ENCODE measurements at places on chromosomes 12 and 14.

GRCh38 chr14:92122351-92122677 lies 545 bp downstream of the CPSF2 start:
- peaks cover 28% of the 10 kb centered on the region for H3K4me1 ChIP-seq
- peaks cover 4% of the 10 kb centered on the region for H3K36me3 ChIP-seq
- peak overlapping the region; percentile 98 for H3K27ac ChIP-seq
- no peak for DNase-seq
- H3K27me3 ChIP-seq, result no peaks in the 10 kb centered on the region

- peak overlapping the region; percentile 36 for H3K27ac ChIP-seq
- H3K4me3 ChIP-seq, result no peak overlapping the region
- peak; percentile 63 for DNase-seq
- H3K4me1 ChIP-seq, result peaks cover 46% of the 10 kb centered on the region
Observed at GRCh38 chr14:64510825-64511671, 6.5 kb downstream of the ZBTB1 start.

GRCh38 chr12:21337959-21338744 lies 3.4 kb upstream of the SLCO1A2 start:
- H3K36me3 ChIP-seq, result no peaks in the 10 kb centered on the region
- no peak overlapping the region for H3K4me3 ChIP-seq
- no peak overlapping the region for H3K27ac ChIP-seq
- H3K4me1 ChIP-seq, result no peaks in the 10 kb centered on the region
- DNase-seq, result no peak

- no peak overlapping the region for H3K27ac ChIP-seq
- DNase-seq, result no peak
- no peaks in the 10 kb centered on the region for H3K4me1 ChIP-seq
- no peak overlapping the region for H3K4me3 ChIP-seq
- no peaks in the 10 kb centered on the region for H3K27me3 ChIP-seq
Observed at GRCh38 chr12:32609966-32610365, 69.1 kb upstream of the DNM1L start.
